SK-N-SH (cell line): ENCODE measurements at places on chromosomes 16 and 17. TPM values are rescaled to one million over a fixed set of nuclear protein-coding genes. Genes with fewer than 3 reads are reported as not detected.

The OTOA gene
- 0.02 TPM in 2 replicates for polyA plus RNA-seq

The KRT17 gene
- polyA plus RNA-seq = 0.19 and 0.39 TPM in 2 replicates

The ITGB3 gene
- 4.4 and 4.6 TPM in 2 replicates for polyA plus RNA-seq

The FOXC2 gene
- polyA plus RNA-seq = 0.37 and 1.3 TPM in 2 replicates

The TIMP2 gene
- 256 and 441 TPM in 2 replicates for polyA plus RNA-seq

The SDR42E2 gene
- polyA plus RNA-seq = not detected in 2 replicates
